Forelimb muscle (tissue), 1 donor: ENCODE measurements at places on chromosomes 4 and X. TPM values are rescaled to one million over a fixed set of nuclear protein-coding genes. Genes with fewer than 3 reads are reported as not detected.

Gene PPP1R3F
- 7.9 TPM for polyA plus RNA-seq

Gene CDKL2
- 0.14 TPM for polyA plus RNA-seq

Gene CXCL11
- polyA plus RNA-seq: not detected

Gene GAGE12C
- not detected for polyA plus RNA-seq

Gene MAGED4B
- 29.7 TPM for polyA plus RNA-seq

Gene NHS
- 1.4 TPM for polyA plus RNA-seq

Gene PDZD4
- polyA plus RNA-seq: 2.4 TPM

Gene TCP11X1
- polyA plus RNA-seq: not detected

Gene CLDN22
- polyA plus RNA-seq: not detected

Gene TCEAL8
- 98.0 TPM for polyA plus RNA-seq

Gene HHIP
- polyA plus RNA-seq: 3.9 TPM

Gene GALNTL6
- polyA plus RNA-seq: 0.47 TPM

Gene CEP135
- polyA plus RNA-seq: 5.6 TPM

Gene MGARP
- polyA plus RNA-seq: 0.28 TPM

Gene ZCCHC18
- 2.5 TPM for polyA plus RNA-seq

Gene TSPAN5
- 13.0 TPM for polyA plus RNA-seq

Gene COL4A5
- 14.6 TPM for polyA plus RNA-seq

Gene TMPRSS11F
- polyA plus RNA-seq: 0.06 TPM

Gene ARR3
- 0.43 TPM for polyA plus RNA-seq

Gene DMP1
- 0.05 TPM for polyA plus RNA-seq

DNA sequence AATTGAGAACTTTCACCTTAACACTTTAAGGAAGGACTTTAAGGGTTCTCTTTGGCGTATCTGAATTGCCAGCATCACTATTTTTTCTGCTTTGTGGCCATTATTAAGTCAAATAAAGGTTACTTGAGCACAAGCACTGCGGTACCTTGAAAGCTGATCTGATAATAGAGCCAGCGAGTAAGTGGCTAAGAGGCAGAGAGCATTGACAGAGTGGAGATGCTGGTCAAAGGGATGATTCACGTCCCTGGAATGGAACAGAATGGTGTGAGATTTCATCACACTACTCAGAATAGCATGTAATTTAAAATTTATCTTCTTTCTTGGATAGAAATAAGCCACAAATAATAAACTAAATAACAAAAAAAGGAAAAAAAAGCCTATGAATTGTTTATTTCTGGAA is 57.1 kb upstream of the NPFFR2 start:
- DNase-seq: no peak

- no peak for DNase-seq
Measured at GRCh38 chr4:65918212-65918611, 247.9 kb upstream of the EPHA5 start.

- no peak for DNase-seq
Measured at GRCh38 chr4:112279025-112279881, 6.5 kb downstream of the TIFA start.

- no peak for DNase-seq
Measured at GRCh38 chrX:46637938-46638337, 64.4 kb downstream of the CHST7 start.

- DNase-seq: no peak
Measured at GRCh38 chrX:104987063-104987462, 233.4 kb downstream of the TEX13A start.

DNA sequence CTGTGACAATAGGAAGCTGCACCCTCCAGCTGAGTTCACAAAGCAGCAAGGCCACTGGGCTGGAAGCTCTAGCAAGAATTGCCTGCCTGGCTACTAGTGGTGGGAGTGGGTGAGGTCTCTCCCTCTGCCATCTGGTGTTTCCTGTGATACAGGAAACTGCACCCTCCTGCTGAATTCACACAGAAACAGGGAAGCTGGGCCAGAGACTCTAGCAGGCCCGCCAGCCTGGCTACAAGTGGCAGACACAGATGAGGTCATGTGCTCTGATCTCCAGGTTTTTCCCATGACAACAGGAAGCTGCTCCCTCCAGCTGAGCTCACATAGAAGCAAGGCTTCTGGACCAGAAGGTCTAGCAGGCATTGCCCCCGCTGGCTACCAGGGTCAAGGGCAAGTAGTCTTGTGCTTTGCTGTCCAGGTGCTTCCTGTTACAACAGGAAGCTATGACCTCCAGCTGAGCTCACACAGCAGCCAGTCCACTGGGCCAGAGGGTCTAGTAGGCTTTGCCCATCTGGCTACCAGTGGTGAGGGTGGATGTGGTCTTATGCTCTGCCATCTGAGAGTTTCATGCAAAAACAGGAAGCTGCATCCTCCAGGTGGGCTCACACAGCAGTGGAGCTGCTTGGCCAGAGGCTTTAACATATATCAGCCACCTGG is 41.5 kb upstream of the ZXDA start:
- no peak for DNase-seq

GRCh38 chrX:19881559-19881958 is 5.8 kb downstream of the SH3KBP1 start:
- DNase-seq: no peak

DNA sequence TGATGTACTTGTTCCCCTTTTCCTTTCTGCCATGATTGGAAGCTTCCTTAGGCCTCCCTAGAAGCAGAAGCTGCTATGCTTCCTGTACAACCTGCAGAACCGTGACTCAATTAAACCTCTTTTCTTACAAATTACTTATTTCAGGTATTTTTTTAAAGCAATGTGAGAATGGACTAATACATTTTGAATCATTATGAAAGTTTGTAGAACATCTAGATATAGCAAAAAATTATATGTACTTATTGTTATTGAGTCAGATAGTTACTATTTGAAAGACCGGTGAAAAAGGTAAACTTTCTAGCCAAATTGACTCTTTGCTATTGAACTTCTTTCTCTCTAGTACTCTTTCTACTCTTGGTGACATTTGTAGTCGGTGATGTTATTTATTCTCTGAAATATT is 777.3 kb upstream of the GALNTL6 start:
- DNase-seq: no peak

DNA sequence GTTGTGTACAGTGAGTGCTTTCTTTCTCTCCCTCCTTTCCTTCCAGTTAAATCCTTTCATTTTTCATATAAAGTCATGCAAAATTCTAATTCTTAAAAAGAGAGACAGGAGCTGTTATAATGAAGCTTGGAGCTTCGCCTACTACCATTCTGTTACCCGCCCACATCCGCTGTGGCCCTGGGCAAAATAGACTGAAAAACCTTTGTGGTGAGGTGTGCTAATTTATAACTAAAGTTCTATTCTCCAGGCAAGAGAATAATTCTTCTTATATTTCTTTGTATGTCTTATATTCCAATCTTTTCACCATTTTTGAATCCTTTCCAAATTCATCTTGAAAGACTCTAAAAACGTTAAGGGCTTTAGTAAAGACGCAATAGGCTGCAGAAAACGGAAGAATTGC is 7.0 kb downstream of the QRFPR start:
- DNase-seq: no peak

DNA sequence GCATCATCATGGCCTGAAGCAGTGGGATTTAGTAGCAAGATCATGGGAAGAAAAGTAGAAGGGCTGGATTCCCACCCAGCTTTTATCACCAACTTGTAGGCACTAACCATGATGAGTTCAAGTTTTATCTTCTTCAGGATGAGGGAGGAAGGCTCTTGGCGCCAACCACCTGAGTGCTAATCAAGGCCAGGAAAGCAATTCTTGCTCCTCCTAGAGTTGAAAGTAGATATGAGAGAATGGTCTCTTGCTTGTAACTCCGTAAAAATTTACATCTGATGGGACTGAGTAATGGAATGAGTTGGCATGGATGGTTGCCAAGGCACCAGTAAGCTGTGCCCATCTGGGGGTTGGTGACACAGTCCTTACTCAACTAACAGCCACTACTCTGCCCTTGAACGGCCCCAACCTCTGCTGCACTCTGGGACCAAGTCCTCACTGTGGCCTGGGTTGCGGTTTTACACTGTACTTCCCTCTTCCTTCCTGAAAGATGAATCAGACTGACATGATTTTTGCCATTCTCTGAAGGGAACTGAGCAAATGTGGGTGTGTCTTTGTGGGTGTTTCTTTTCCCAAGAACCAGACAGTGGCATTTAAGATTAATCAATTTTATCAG is 39.4 kb upstream of the NDP start:
- DNase-seq: no peak

DNA sequence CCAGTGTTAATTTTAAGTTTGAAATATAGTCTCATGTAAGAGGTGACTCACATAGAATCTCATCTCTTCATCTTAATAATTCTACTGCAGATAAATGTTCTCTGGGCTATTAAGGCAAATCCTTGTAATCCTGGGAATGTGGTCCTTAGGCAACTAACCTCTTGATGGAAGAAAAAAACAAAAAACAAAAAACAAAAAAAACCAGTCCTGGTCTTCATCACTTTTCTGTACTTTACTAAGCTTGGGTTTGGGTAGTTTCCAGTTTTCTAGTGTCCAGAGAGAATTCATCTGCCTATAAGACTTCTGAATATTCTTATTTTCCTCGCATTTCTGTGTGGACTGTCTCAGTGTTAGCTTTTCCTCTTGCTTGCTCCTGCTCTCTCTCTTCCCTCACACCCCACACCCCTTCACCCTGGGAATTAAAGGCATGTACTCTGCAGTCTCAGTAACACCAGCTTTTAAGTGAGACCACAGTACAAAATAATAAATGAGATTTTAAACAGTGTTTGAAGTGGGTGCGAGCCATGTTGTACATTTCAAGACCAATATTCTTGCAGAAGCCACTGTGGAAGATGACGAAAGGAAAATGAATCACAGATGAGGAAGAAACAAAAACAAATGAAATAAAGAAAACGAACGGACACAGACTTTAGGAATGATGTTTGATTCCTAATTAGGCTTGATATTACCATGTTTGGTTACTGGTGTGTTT is 51.7 kb downstream of the HAND2 start:
- no peak for DNase-seq

- no peak for DNase-seq
Measured at GRCh38 chr4:14035076-14035475, 407.6 kb upstream of the BOD1L1 start.

GRCh38 chr4:74920704-74921103 is 12.2 kb upstream of the PARM1 start:
- DNase-seq: no peak

GRCh38 chr4:123299212-123299691 is 97.3 kb upstream of the SPRY1 start:
- peak; percentile 97 for DNase-seq

DNA sequence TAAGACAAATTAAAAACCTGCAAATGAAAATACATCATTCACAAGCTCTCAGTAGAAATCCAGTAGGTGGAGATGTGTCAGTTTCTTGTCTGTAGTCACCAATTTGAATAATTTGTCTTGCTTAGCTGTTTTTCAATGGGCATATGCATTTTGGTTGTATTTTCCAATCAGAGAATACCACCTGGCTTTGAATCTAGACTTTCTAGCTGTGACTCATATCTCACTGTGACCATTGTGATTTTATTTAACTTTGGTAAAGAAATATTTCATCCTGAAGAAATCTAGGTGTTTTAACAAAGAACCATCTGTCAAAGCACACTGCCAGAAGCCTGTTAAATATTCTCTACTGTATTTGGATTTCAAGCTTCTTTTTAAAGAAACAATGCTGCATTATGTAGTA is 1650.6 kb upstream of the IGFBP7 start:
- no peak for DNase-seq

- DNase-seq: no peak
Measured at GRCh38 chr4:145697332-145697731, 17.4 kb downstream of the C4orf51 start.

GRCh38 chr4:126738926-126739325 is 893.8 kb upstream of the INTU start:
- DNase-seq: no peak

- no peak for DNase-seq
Measured at GRCh38 chr4:126183206-126183605, 868.5 kb downstream of the FAT4 start.

- no peak for DNase-seq
Measured at GRCh38 chrX:72037601-72038000, 94.1 kb downstream of the RTL5 start.

GRCh38 chr4:135418353-135418752 is 1216.8 kb upstream of the PABPC4L start:
- no peak for DNase-seq

DNA sequence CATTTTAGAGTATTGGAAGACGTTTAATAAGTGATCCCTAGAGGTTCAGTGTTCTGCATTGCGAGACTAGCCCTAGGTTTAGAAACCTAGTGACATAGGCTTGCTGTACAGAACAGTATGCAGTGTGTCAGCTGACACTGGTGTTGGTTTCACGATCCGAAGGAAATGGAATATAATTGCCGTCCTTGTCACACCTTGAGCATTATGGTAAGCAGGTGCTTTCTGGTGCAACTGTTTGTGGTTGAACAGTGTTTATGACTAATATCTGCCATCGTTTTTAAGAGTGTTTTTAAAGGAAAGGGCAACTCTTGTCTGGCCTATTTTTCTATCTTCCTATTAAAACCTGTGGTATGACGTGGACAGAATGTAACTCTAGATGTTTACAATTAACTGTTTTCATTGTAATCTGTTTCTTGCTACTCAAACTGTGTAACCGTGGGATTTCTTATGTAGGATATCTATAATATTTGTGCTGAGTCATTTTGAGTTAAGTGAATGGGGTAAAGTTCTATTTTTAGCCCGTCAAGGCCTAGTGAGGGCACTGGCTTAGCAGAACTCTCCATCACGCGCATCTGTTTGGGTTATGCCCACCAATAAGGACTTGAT is 53.8 kb upstream of the TBC1D14 start:
- no peak for DNase-seq

GRCh38 chr4:173699841-173700475 is 169.9 kb upstream of the HAND2 start:
- no peak for DNase-seq

DNA sequence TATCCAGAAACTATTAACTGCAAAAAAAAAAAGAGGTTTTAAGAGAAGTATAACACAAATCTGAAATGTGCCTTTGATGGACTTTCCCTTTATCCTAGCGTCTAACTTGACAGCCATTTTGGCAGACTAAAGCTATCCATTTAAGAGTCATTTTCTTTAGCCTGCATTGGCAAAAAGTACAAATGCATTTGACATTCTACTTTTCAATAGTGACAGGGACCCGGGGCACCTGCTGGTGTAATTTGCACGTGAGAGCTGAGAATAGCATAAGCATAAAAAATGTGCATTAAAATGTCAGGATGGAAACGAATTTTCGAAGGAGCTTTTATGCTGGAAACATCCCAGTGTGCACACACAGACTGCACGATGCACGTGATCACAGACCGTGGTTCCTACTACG is 91.9 kb downstream of the DHRSX start:
- DNase-seq: no peak

DNA sequence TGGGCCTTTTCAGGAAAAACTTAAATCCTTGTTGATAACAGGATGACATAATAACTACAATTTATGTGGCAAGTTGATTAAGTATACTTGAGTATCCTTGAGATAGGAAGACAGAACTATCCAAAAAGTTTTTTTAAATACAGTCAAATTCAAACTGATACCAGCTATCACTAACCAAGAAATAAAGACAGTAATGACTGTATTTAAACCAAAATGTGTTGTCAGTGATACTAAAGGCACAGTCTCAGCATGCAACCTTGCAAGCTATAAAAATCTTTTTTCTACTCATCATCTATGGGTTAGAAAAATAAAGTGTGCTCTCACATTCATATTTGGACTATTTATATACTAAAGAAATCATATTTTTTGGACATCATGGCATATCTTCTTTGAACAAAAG is 64.7 kb downstream of the PAPSS1 start:
- DNase-seq: no peak

- DNase-seq: peak; percentile 25
Measured at GRCh38 chrX:123859409-123859845, 426 bp upstream of the XIAP start.
